Panc1 (cell line): ENCODE measurements at places on chromosomes 2 and 18.

DNA sequence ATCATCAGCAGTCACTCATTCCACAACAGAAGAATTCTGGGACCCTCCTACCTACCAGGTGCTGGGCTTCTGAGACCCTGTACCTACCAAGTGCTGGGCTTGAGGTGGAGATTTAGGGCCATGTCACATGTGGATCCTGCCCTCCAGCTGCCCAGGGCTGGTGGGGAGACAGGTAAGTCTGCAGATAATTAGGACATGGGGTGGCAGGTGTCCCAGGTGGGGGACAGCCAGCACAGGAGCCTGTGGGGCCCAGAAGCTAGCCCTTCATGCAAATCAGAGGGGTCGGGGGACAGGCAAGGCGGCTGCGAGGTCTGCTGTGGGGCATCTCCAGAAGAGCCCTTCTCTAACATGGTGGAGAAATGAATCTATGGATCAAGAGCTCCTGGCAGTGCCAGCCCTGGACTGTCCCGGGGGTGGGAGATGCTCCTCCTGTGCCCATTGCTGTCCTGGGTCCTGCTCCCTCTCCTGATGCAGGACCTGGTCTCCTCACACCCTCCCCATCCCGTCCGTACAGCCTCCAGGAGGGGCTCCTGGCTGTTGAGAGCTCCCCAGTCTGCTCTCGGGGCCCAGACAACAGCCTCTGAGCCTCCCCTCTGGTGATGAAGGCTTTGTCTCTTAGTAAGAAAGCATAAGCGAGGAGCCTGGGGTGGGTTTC lies 106.3 kb upstream of the GLI2 start:
- no peaks in the 10 kb centered on the region for H3K36me3 ChIP-seq
- H3K27me3 ChIP-seq, result no peaks in the 10 kb centered on the region; the same call in 1 of the 2 replicates
- DNase-seq, result no peak
- no peak overlapping the region for H3K27ac ChIP-seq

GRCh38 chr18:21760321-21760720 lies 19.7 kb downstream of the MIB1 start:
- peaks cover 11% of the 10 kb centered on the region for H3K4me1 ChIP-seq
- H3K27ac ChIP-seq, result no peak overlapping the region
- no peak for DNase-seq
- H3K27me3 ChIP-seq, result no peaks in the 10 kb centered on the region
- H3K4me3 ChIP-seq, result no peak overlapping the region

DNA sequence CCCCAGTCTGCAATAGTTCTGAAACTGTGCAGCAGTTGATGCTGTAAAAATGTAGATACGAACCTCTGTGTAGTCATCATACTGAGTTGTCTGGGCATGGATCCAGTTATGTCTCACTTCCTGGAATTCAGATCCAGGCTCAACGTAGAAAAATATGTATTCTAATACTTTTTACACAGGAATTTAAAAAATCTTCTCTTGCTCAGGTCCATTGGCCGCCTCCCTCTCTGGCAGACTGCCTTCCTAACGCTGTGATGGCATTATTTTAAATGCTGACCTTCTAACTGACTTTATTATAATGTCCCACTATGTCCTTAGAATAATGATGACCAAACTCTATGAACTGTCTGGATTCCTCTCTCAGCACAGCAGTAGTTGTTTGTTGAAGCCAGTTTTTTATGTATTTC lies 119.6 kb downstream of the FEZ2 start:
- H3K4me1 ChIP-seq, result peaks cover 60% of the 10 kb centered on the region
- H3K36me3 ChIP-seq, result peaks cover 68% of the 10 kb centered on the region
- peak overlapping the region; percentile 98 for H3K27ac ChIP-seq
- H3K27me3 ChIP-seq, result no peaks in the 10 kb centered on the region
- no peak overlapping the region for H3K4me3 ChIP-seq

DNA sequence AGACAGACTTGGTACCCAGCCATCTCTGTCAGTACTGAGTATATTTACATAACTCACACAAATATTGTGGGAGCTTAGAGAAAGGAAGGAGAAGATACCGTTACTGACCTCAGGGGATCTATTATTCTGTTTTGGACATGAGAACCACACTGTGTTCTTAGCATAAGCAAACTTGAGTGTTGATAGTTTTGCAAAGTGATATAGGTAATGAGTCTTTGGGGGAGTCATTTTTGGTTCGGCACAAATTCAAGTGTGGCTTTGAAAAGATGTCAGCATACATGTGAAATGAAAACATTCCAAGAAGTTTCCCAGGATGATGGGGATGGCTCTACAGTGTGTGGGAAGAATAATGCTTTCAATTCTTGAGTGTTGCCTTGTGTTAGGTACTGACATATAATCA lies 24.1 kb downstream of the SMARCAL1 start:
- no peak overlapping the region for H3K27ac ChIP-seq
- no peak overlapping the region for H3K4me3 ChIP-seq
- H3K4me1 ChIP-seq, result no peaks in the 10 kb centered on the region

DNA sequence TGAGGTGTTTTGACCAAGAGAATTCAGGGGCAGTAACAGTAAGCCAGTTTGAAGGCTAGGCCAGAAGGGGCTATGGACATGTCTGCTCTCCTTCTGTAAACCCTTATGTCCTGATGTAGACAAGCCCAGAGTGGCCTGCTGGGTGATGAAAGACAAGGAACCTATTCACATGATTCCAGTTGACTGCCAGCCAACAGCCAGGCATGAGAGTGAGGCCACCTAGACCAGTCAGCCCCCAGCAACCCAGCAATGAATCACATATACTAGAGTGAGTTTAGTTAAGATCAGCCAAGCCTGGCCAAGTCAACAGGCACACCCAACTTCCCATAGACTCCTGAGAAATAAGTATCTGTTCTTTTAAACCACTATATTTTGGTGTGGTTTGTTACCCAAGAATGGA lies 1889.7 kb upstream of the CELF4 start:
- H3K36me3 ChIP-seq, result no peaks in the 10 kb centered on the region
- H3K4me1 ChIP-seq, result no peaks in the 10 kb centered on the region
- H3K27me3 ChIP-seq, result no peaks in the 10 kb centered on the region
- H3K27ac ChIP-seq, result no peak overlapping the region
- H3K4me3 ChIP-seq, result no peak overlapping the region

GRCh38 chr2:30437809-30438548 lies 9.1 kb upstream of the LCLAT1 start:
- no peaks in the 10 kb centered on the region for H3K4me1 ChIP-seq
- no peak for DNase-seq
- no peak overlapping the region for H3K4me3 ChIP-seq
- H3K36me3 ChIP-seq, result no peaks in the 10 kb centered on the region
- no peaks in the 10 kb centered on the region for H3K27me3 ChIP-seq
- no peak overlapping the region for H3K27ac ChIP-seq

- H3K27me3 ChIP-seq, result no peaks in the 10 kb centered on the region
- H3K4me3 ChIP-seq, result no peak overlapping the region
- no peaks in the 10 kb centered on the region for H3K4me1 ChIP-seq
- DNase-seq, result no peak
These were observed 64.5 kb downstream of the SUCLG1 start for GRCh38 chr2:84394628-84395027.

DNA sequence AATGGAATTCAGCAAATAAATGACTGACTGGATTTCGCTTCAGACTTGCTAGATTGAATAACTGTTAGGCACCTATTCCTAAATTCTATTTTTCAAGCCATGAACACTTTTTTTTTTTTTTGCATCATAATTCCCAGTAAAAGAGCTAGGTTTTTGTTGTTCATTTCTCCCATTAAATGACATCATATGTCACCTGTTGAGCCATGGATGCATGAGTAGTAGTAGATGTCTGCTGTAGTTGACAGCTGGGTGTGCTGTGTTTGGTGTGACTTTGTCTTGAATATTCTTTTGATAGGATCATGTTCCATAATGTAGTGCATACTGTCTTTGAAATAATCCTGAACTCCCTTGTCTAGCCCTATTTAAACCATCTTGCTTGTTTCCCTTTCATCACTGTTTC lies 115.2 kb downstream of the RAB3GAP1 start:
- DNase-seq, result no peak
- peaks cover 21% of the 10 kb centered on the region for H3K36me3 ChIP-seq
- H3K4me1 ChIP-seq, result no peaks in the 10 kb centered on the region

DNA sequence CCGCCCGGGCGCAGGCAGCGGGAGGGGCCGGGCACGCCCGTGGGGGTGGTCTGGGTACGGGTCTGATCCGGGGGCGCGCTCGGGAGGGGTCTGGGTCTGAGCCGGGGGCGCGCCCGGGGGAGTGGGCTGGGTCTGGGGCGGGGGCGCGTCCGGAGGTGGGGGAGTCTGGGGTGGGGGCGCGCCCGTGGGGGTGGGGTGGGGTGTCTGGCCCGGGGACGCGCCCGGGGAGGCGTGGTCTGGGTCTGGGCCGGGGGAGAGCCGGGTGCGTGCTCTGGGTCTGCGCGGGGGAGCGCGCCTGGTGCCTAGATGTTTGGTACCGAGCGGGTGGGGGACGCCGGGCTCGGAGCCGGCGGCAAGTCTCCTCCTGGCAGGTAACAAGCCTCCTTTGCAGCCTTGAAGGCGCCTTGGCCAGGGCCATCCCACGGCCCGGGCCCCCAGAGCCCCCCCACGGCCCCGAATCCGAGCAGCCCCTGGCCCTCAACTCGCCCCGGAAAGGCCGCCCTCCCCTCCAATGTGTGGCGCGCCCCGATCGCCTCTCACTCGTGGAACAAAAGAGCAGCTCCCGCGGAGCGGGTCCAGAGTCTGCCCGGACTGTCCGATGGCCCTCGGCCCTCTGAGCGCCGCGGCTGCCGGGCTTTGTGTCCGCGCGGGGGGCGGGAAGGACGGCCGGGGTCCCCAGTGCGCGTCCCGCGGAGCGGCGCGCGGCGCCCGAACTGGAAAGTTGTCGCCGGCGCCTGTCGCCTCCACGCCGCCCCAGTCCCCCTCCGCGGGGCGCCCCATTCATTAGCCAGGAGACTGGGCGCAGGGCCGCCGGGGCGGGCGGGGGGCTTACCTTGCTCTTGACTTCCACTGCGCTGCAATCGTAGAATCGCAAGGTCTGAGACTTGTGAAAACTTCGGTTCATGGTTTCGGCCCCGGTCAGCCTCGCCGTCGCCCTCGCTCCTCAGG lies 595 bp downstream of the PARD6G start:
- DNase-seq, result no peak
- no peaks in the 10 kb centered on the region for H3K36me3 ChIP-seq
- peaks cover 13% of the 10 kb centered on the region; the same call in 1 of the 2 replicates for H3K4me1 ChIP-seq
- H3K4me3 ChIP-seq, result peak overlapping the region; percentile 58
- no peaks in the 10 kb centered on the region; the same call in 1 of the 2 replicates for H3K27me3 ChIP-seq

DNA sequence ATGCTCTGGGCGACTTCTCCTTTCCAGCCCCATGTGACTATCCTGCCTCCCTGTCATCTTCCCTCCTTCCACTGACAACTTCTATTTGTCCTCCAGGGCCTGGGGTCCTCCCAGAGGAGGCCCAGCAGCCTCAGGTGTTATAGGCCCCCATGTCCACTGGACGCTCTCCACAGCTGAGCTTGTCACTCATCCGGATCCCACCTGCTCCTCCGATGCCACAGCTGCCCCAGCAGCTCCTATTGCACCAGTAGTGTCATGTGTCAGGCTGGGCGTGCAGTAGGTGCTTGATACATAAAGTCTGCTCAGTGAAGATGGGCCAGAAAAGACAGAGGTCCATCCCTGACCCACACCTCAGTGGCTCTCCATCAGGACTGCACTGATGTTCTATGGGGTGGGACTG lies 305.7 kb upstream of the MYT1L start:
- no peaks in the 10 kb centered on the region for H3K36me3 ChIP-seq
- H3K4me1 ChIP-seq, result no peaks in the 10 kb centered on the region
- no peak for DNase-seq
- H3K4me3 ChIP-seq, result no peak overlapping the region
- H3K27me3 ChIP-seq, result peaks cover 4% of the 10 kb centered on the region; the same call in 1 of the 2 replicates

DNA sequence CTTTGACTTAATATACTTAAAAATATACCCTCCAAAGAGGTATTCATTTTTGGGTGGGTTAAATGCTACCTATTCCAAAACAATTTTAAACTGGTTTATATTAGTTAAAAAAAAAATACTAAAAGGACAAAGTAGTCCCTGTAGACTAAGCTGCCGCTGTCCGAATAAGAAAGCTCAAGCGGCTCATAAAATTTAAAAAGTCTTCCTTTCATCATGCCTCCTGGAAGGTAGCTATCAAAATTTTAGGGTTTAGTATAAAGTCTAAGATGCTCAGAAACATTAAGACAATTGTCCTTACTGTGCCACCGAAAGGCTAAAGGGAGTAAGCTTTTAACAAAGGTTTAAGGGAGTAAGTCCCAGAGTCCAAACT lies 440 bp upstream of the UGGT1 start:
- no peaks in the 10 kb centered on the region for H3K27me3 ChIP-seq
- peaks cover 14% of the 10 kb centered on the region; the same call in 1 of the 2 replicates for H3K4me1 ChIP-seq
- DNase-seq, result no peak
- peak overlapping the region; percentile 99 for H3K27ac ChIP-seq
- peak overlapping the region; percentile 80 for H3K4me3 ChIP-seq

GRCh38 chr18:15005313-15006130 lies 257.6 kb downstream of the ANKRD30B start:
- DNase-seq, result no peak
- no peak overlapping the region for H3K4me3 ChIP-seq
- H3K36me3 ChIP-seq, result no peaks in the 10 kb centered on the region
- H3K27me3 ChIP-seq, result no peaks in the 10 kb centered on the region

- H3K4me1 ChIP-seq, result peaks cover 6% of the 10 kb centered on the region
- no peak overlapping the region for H3K4me3 ChIP-seq
- H3K27ac ChIP-seq, result no peak overlapping the region
- H3K27me3 ChIP-seq, result no peaks in the 10 kb centered on the region
- no peak for DNase-seq
- no peaks in the 10 kb centered on the region for H3K36me3 ChIP-seq
These were observed 26.1 kb downstream of the LIMS1 start for GRCh38 chr2:108560241-108560811.

- no peak for DNase-seq
- no peaks in the 10 kb centered on the region for H3K27me3 ChIP-seq
- no peak overlapping the region for H3K4me3 ChIP-seq
- H3K4me1 ChIP-seq, result no peaks in the 10 kb centered on the region
- H3K36me3 ChIP-seq, result no peaks in the 10 kb centered on the region
- no peak overlapping the region for H3K27ac ChIP-seq
These were observed 318.8 kb downstream of the ZEB2 start for GRCh38 chr2:144201126-144201525.

- H3K27ac ChIP-seq, result no peak overlapping the region
- DNase-seq, result no peak
- H3K4me1 ChIP-seq, result no peaks in the 10 kb centered on the region
- H3K4me3 ChIP-seq, result no peak overlapping the region
These were observed 67.3 kb downstream of the CCBE1 start for GRCh38 chr18:59629894-59630293.

DNA sequence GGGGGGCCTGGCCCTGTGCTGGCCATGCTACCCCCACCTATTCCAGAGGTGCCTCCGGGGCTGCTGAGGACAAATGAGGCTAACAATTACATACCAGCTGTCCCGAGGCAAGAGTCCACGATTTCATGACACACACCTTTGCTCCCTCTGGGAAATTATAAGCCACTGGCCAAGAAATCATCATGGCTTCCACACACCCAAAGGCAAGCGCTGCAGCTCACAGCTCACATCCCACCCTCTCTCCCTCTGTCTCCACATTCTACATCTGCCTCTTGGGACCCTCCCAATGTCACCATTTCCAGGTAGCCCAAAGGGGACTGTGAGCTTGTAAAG lies 134.4 kb downstream of the HDAC4 start:
- H3K4me3 ChIP-seq, result no peak overlapping the region
- no peak for DNase-seq
- H3K27me3 ChIP-seq, result no peaks in the 10 kb centered on the region
- H3K4me1 ChIP-seq, result peaks cover 26% of the 10 kb centered on the region

DNA sequence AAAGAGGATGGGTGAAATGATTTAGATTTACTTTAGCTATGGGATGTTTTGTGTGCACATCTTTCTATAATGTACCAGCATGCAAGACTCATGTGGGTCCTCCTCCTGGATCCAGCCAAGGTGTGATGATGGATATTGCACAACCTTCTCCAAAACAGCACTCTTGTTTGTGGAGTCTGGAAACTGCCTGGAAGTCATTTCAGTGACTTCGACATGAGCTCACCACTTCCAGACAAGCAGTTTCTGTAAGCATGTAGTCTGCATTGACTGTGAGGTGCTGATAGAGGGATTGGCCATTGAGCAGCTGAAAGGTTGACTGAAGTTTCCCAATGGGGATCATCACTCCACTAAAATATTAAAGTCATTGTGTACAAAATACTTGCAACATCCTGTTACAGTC lies 154.0 kb downstream of the TRIB2 start:
- H3K27me3 ChIP-seq, result no peaks in the 10 kb centered on the region
- H3K4me1 ChIP-seq, result no peaks in the 10 kb centered on the region
